Left lobe of liver (tissue), 2 donors: ENCODE measurements at places on chromosomes 3 and 15. TPM values are rescaled to one million over a fixed set of nuclear protein-coding genes. Genes with fewer than 3 reads are reported as not detected.

SLCO2A1 gene
- 7.4 TPM for total RNA-seq

CD200R1 gene
- 0.38 TPM for total RNA-seq

GRAMD2A gene
- not detected for total RNA-seq

NR2E3 gene
- total RNA-seq = 0.33 TPM

METTL6 gene
- total RNA-seq = 4.7 TPM

GOLGA6L9 gene
- total RNA-seq = 0.88 TPM

FAM43A gene
- 1.5 TPM for total RNA-seq

- DNase-seq = no peak
Observed at GRCh38 chr3:113496924-113497323, 18.0 kb downstream of the SPICE1 start.

DNA sequence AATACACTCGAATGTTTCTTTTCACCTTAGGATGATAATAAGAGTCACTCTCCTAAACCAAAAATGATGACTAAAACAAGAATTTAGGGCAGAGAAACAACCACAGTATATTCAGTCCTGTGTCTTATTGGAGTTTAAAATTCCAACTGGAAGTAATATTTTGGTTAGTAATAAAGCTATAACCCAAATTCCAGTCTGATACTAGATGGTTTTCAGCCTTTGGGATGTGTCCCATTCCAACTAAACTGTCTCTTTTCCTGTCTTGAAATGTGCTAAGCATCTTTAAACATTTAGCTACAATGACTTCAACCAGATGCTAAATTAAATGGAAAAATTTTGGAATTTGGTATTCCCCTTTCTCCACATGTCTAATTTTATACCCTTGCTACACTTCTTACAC is 510.0 kb downstream of the ROBO1 start:
- no peak for DNase-seq

DNA sequence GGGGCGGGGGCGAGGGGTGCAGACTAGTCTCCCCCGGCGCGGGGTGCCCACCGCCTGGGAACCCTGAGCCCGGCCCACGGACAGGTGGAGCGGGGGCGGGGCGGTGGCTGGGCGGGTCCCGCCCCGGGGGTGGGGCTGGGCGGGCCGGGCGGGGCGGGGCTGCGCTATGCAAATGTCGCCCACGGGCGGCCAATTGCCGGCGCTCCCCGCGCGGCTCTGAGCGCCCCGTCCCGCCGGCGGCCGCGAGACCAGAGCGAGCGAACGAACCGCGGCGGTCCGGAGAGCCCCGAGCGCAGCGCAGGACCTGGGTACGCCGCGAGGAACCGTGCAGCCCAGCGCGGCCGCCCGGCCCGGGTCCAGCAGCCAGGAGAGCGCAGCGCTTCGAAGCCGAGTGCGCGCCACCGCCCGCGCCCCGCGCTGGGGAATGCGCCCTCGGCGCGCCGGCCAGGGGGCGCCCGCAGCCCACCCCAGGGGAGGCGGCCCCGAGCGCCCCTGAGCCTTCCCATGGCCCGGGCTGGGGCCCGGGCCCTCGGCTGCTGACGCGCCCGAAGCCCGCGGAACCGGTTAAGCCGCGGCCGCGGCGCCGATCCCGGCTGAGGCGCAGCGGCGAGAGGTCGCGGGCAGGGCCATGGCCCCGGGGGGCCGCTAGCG is at the start of gene SEMA3F:
SEMA3F (plus strand) TSS at position 485 of the 651 bp plus-strand sequence. CDS start 4,299 bp downstream, outside the sequence.
- DNase-seq = peak; percentile 79

DNA sequence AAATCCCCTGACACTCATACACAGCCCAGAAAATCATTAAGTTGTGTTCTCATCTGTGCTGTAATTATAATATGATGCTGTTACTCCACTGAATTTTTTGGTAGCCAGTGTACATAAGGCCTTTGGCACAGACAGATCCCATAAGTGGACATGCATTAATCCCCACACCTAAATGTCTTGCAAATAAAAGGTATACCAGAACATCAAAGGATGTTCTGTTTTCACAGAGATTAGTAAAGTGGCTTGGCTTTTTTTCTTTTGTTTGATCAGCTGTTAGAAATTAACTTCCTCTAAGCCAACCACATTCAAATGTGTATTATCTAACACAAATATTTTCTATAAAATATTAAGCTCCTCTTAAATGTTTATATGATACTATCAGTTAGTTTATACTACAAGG is 2.7 kb downstream of the SST start:
- DNase-seq = no peak

DNA sequence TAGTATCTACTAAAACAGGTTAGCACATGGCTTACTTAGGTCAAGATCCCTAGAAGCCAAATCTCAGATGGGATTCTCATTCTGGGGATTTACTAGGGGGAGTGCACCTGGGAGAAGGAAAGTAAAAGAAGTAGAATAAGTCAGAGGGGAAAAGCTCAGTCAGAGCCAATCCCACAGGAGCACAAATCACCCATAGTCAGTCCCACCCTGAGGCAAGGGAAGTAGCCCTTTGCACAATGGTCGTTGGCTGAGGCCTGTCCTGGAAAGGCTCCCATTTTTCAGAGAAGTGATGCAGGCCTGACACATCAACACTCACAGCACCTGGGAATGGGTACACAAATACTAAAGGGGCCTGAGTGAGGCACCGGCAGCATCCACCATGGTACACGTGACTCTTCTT is 39.8 kb downstream of the SST start:
- DNase-seq = no peak

DNA sequence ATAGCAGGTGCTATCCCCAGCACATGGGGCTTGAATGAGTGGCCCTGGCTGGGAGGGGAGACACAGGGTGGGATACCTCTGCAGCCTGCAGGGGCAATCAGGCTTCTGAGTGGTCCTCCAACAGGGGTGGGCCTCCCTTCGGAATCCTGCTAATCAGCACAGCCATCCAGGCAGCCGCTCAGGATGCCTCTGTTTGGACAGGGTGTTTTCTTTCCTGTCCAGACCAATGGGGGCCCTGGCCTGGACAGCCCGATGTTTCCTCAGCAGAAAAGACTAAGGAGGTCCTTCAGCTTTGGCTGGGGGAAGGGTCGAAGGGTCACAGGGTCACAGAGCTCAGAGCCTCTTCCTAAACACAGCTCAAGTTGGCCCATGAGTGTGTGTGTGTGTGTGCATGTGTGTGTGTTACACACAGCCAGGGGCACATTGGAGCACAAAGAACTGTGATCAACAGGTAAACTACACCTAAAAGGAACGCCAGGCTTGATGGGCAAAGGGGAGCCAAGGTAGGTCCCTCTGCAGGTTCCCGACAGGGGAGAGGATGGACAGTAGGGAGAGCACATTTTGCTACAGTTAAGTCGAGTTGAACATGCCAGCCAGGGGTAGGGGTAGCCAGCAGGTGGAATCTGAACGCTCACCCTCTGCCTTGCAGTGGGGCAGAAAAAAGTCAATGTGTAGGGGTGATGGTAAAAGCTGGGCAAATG is 1.1 kb upstream of the HAPLN3 start:
- DNase-seq = no peak

DNA sequence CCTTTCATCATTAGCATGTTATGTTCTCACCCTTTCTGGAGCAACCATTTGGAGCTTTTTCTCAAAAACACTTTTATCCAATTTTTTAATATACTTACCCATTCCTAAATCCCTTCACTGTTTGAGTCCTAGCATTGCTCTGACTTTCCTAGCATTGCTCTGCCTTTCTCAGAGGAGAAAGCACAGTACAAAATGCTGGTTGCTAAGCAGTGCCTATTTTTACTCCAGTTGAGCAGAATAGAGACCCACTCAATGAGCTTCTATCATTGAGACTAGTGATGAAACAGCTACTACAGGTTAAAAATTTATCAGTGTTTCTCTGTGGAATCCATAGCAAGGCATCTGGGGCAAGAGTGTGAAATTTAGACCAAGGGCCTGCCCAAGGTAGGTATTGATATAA is 21.8 kb upstream of the IL1RAP start:
- no peak for DNase-seq

GRCh38 chr3:153621953-153622352 is 459.9 kb downstream of the RAP2B start:
- no peak for DNase-seq
